ENCODE measurements at places on chromosomes 7 and 10.
A peak's percentile ranks its signal among the peaks of the same experiment; 100 is the strongest.

DNA sequence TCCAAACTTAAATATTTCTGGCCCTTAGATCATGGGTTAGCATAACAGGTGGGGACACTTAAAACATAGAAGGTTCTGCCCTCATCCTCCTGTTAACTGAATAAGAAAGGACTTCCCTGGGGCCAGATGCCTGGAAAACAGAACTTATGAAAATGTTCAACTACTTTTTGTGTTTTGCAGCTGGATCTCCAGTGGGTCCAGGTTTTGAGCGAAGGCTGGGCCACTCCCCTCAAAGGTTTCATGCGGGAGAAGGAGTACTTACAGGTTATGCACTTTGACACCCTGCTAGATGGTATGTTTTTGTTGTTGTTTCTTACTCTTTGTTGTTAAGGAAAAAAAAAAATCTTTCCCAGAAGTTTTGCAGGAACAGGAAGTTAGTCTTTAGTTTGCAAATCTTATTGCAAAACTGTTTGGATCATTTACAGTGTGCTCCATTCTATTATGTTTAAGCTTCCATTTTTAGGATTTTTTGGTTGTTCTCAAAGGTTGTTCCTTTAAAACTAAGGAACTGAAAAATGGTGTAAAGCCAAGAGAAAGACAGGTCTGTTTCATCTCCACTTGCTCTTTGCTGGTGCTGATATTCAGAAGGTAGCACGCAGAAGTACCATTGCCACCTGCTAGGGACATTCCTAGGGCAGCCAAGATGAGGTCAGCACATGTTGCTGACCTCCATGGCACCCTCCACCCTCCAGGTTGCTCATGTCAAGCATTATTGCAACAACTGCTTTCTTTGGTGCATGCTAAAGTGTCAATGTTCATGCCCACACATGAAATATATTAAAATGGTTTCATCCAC lies 56.1 kb downstream of the PAPSS2 start:
- DNase-seq, result no peak

DNA sequence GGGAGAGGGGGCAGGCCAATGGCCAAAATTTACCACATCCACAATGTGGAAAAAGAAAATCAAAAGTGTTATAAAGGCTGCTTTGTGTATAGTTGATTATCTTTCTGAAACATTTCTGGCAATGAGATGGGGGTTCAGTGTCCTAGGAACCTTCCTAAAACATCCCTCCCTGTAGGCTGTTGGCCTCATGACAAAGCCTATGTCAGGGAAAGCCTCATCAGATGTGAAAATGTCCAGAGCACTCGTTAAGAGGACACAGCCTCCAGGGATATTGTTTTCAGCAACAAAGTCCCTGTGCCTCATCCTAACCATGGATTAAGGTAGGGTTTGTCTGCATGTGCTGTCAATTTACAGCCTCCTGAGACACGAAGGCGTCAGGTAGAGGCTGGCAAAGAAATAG lies 17.0 kb downstream of the SUN3 start:
- DNase-seq, result no peak

GRCh38 chr7:112204499-112205342 lies 1.5 kb downstream of the DOCK4 start:
- peak; percentile 9 for DNase-seq

- no peak for DNase-seq
These were observed 7.1 kb downstream of the CLCN1 start for GRCh38 chr7:143322760-143323633.

- DNase-seq, result no peak
These were observed 19.7 kb upstream of the PON2 start for GRCh38 chr7:95454438-95455045.

- DNase-seq, result peak; percentile 65
These were observed 82.2 kb downstream of the PIK3CG start for GRCh38 chr7:106947244-106947728.

DNA sequence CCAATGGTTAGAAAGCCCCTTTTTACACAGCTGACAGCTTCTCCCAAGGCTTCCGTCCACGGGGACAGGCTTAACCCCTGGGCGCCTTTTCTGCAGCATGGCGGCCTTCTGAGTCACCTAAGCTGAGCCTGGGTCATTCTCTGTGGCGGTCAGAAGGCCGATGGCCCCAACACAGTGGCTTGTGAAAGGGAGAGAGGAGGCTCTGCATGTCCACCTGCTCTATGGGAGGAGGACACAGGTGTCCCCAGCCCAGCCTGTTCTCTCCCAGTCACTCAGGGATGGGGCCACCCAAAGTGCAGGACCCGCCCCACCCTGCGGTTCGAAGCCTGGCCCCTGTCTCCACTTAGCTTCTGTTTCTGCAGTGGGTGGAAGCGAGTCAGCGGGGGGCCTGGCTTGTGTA lies 20.4 kb upstream of the TTYH3 start:
- DNase-seq, result no peak

- DNase-seq, result no peak
These were observed 265.9 kb upstream of the YAE1 start for GRCh38 chr7:39300276-39300675.

DNA sequence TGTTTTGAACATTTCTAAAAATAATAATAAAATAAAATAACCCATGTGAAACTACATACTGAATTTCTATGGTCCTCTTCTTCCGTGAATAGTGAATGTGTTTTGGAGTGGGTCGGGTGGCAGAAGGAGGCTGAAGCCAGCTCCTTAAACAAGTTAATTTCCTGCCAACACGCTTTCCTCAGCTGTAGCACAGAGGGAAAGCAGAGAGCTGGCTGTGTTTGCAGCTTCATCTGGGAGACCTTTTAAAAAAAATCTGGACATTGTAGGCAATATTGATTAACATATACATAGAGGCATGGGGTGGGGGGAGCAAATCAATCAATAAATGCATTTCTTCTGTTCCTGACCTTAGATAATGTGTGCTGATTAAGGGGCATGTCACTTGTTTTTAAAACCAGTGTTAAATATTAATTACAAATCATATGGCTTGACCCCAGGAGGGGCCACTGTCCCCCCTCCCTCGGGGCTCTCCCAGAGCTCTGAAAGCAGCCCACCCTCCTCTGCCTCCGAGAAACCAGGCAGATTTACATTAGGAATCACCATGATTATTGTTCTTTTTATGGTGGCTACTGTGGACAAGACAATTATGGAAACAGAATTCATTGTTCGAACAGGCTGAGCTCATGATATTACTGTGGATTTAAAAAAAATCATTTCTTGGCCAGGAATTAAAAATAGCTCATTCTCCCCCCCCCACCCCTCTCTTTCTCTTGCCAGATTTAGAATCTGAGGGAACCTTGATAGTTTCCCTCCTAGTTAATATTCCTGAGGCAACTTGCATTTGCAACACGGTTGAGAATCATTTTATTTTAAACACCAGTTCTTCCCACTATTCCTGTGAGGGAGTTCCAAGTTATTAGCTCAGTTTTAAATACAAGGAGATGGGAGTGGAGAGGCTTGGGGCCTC lies 100.5 kb upstream of the CARD11 start:
- DNase-seq, result no peak

GRCh38 chr7:68222311-68222710 lies 1225.7 kb downstream of the TYW1 start:
- DNase-seq, result no peak

- no peak for DNase-seq
These were observed 10.7 kb downstream of the IKZF5 start for GRCh38 chr10:122997864-122998263.

GRCh38 chr7:83931968-83932367 lies 262.6 kb downstream of the SEMA3A start:
- no peak for DNase-seq

GRCh38 chr7:116500078-116500853 lies 728 bp downstream of the CAV2 start:
- DNase-seq, result peak; percentile 32

GRCh38 chr7:50300336-50300735 lies 4.2 kb upstream of the IKZF1 start:
- DNase-seq, result no peak

- DNase-seq, result no peak
These were observed 636.6 kb downstream of the SDK1 start for GRCh38 chr7:3937605-3938004.

GRCh38 chr10:63114031-63114814 lies 18.9 kb upstream of the NRBF2 start:
- DNase-seq, result no peak

DNA sequence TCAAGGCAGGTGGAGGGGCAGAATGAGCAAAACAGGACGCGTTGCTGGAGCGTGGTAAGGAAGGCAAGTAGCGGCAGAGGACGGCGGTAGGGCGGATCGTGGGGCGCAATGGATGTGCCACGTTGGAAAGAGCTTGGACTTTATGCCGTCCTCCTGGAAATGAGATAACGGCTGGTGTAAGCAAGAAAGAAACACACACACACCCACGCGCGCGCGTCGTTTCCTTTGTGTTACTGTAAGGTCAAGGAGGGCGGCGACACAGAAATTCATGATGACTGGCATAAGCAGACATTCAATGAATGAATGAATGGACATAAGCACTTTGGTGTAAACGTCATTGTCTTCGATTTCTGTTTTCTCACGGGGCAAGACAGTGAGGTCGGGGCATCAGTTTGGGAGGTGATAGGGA lies 683 bp upstream of the ENTPD7 start:
- DNase-seq, result peak; percentile 31

- no peak for DNase-seq
These were observed 102.7 kb downstream of the FAM53B start for GRCh38 chr10:124641282-124642087.

- no peak for DNase-seq
These were observed 67.1 kb downstream of the OAT start for GRCh38 chr10:124351481-124352220.

DNA sequence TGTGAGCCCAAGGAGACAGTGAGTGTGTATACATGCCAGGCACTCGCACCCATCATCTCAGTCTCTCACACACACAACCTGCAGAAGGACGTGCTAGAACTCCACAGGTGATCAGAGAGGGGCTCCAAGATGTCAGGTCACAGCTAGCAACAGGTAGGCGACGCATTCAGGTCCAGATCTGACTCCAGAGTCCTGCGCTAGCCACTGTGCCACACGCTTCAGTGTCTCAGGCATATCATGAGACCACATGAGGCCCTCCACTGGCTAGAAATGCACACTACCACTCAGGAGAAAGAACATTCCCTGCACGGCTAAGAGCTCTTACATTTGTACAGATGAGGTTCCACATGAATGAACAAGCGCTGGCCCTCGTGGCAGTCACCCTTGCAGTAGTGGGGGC lies 11.5 kb downstream of the AKR1B1 start:
- no peak for DNase-seq

DNA sequence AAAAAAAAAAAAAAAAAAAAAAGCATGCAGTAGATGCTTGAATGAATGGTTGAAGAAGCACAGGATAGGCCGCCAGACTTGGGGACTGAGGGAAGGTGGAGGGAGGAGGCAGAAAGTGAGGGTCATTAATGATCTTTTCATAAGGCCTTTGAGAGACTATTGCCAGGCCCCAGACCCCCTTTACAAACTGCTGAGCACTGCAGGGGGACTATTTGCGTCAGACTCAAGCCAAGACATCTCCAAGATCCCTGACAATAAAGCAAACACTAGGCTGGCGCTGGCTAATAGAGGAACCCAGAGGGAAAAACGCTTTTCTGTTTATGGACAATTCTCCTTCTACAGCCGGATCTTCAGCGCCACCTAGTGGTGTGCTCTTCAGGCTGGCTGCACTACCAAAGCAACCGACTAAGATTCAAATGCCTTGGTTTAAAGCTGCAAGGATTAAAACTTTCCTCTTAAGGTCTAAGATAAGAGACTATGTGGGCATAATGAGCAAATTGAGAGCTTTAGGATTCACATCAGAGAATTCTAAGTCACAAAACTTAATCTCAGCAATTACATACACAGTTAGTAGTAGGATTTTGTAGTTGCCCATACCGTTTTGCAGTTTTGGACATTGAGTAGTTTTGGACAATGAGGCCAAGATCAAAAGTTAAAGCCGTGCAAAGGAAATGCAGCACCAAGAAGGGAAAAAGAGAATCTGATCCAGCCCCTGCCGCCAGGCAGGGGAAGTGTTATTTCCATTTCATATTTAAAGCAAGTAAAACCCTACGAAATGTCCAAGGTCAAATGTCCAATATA lies 17.9 kb upstream of the AGK start:
- DNase-seq, result peak; percentile 53

- no peak for DNase-seq
These were observed 78.9 kb downstream of the SVIL start for GRCh38 chr10:29555746-29556481.

DNA sequence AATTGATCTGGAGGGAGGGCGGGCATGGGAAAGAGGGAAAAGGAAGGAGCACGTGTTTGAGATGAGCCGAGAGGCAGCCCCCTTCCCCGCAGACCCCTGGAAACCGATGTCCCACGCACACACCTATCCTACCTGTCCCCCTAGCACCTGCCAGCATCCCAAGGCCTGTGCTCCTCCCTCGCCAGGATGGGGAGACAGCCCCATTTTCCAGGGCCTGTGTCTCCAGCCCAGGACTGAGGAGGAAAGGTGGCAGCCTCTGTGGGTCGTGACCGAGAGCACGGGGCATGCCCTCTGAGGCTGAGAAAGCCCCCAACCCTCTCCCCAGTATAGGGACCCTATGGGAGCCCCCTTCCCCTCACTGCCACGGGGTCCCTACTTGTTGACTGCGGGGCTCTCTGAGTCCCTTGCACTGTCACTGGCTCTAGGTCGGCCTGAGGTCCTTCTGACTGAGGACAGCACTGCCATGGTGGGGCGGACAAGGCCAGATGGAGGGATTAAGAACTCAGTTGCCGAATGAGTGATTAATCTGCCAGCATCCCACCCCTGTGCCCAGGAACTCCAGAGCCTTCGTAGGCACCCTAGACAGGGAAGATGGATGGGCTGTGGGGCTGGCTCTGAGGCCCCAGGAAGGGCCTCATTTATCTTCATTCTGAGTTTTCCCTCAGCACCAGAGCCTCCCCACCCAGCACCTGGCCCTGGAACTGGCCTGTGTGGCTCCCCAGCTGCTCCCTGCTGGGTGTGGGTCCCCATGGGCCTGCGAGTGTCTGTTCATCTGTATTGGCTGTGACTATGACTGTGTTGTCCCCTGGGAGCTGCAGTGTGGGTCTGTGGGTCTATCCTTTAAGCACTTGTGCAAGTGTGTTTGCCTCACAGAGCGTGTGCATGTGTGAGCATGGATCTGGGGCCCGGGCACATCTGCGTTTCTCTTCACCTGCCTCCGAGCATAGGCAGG lies 26.0 kb downstream of the CRHR2 start:
- no peak for DNase-seq

DNA sequence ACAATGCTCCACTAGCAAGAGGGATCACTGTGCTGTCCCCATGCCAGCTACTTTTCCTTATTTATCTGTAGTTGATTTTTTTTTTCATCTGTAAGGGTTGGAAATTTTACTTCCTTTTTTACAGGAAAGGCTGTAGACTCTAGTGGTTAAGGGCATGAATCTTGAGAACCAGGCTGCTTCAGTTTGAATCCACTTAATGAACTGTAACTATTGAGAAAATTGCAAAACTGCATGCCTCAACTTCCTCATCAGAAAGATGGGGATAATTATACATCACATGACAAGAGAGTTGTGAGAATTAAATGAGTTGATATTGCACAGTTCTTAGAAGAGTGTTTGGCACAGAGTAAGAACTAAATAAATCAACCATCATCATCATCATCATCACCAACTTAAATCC lies 106.4 kb upstream of the GSDME start:
- no peak for DNase-seq
